ENCODE measurements at places on chromosomes 1 and 21.

DNA sequence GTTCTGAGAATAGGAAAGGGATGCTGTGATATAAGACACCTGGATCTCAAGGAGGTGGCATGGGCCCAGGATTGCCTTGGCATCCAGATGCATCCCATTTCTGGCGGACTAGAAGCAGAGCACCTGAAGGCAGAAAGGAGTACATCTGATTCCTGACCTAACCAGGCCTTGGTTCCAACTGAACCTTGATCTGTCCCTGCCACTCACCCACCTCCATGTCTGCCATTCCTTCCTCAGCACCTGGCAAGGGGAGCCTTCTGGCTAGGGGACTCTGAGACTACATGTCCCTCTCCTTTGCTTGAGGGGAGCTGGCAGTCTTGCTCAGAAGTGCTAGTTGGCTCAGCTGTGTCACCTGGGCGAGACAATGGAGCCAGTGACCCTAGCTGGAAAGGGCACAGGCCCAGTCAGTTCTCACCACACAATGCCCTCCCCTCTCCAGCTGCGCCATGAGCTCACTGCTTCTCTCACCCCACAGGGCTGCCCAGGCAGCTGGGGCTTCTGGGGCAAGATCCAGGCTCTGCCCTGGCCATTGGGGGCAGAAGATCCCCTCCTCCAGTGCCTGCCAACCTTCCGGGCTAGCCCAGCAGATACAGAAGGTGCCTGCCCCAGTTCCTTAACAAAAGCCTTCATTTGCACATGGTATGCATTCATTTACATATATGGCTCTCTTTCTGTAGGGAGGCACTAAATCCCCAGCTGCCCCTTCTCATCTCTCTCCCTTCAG is 2.9 kb downstream of the IGSF8 start:
- DNase-seq: no peak

- no peak for DNase-seq
Observed at GRCh38 chr1:210556475-210556874, 227.8 kb downstream of the HHAT start.

DNA sequence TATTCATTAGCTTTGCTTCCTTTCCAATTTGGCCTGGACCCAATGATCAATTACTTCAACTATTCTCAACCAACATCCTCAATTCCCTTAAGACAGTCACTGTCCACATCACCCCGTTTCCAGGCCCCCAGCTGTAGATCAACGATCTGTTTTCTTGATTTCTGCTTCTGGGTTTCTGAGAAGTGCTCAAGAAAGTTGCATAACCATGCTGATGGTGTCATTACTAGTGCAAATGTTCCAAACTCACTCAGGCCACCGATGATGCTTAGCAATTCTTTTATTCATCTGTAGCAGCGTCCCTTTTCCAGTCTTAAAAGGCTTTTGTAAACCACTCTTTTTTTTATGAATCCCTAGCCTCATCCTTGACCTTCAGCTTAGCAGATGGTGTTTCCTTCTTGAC is 155.8 kb upstream of the PTGFR start:
- no peak for DNase-seq

DNA sequence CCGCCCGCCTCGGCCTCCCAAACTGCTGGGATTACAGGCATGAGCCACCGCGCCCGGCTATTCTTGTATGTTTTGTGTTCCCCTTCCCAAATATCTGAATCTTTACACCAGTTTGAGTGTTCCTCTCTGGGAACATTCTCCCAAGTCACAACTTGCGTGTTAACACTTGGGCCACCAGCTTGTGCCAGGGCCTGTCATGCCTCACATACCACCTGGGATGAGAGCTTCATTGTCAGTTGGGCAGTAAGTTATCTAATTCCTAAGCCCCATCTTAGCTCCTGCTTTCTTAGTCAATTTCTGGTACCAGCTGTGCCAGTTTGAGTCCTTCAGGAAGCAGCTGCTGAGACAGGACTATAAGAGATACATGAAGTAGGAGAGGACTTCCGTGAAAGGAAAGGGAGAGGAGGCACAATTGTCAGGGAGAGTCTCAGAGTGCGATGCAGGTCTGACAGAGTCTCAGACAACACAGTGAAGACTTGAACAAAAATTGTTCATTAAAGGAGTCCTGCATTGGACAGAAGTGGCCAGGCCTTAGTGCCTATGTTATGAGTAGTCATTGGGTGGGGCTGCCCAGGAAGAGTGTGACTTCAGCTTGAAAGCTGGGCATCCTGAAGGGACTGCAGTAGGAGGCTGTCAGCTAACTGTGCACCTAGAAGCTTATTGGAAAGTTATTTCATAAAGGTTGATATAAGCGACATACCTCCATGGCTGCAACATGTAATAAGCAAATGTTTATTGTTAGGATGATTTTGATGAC is 17.3 kb downstream of the ZFYVE9 start:
- no peak for DNase-seq

- DNase-seq: no peak
Observed at GRCh38 chr1:78047631-78048030, 1.9 kb downstream of the GIPC2 start.

GRCh38 chr1:40014812-40015594 is 25.5 kb upstream of the CAP1 start:
- no peak for DNase-seq

GRCh38 chr1:153978274-153978909 is 918 bp upstream of the JTB start:
- DNase-seq: no peak

GRCh38 chr21:15034126-15034853 is 30.5 kb downstream of the NRIP1 start:
- DNase-seq: no peak

DNA sequence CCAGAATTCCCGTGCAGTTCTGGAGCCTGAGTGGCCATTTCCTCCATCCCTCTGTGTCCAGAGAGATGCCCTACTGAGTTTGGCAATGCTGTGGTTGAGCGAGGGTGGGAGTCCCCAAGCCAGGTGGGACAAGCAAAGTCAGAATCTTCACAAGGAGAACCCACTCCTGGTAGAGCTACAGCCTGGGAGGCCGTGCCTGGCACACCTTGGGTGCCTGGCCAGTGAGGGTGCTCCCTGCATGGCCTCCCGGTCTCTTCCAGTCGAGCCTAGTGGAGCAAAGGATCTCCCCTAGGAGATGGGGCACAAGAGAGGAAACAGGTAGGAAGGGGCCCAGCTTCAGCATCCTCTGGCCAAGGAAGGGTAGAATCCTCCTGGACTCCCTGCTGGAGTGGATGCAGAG is 57.9 kb downstream of the H3-3A start:
- DNase-seq: no peak

DNA sequence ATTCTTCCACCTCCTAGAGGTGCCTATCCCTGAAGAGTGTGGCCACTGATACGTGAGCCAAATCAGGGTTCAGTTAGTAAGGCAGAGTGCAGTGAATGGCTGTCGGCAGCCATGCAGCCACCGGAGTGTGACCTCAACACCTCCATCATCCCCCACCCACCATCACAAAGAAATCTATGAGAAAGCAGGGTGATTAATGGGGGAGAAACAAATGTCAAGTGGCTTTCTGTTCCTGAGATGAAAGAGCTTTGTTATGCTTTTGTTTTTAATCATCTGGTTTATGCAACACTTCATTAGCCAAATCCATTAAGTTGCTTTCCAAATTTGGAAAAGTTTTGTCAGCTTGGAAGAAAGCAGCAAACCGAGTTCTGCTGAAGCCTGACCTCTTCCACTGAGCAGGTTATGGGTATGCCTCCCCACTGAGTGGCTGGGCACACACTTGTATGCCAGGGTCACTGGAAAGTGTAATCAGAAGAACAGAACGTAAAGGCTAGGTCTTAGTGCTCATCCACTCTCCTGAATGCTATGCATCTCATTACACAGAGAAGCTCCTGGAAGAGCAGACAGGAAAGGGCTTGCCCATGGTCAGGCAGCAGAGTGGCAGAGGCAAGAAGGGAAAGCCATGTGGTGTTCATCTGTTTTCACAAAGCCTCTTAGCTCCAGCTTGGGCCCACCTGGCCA is 57.1 kb upstream of the ATP1B1 start:
- DNase-seq: peak; percentile 52

DNA sequence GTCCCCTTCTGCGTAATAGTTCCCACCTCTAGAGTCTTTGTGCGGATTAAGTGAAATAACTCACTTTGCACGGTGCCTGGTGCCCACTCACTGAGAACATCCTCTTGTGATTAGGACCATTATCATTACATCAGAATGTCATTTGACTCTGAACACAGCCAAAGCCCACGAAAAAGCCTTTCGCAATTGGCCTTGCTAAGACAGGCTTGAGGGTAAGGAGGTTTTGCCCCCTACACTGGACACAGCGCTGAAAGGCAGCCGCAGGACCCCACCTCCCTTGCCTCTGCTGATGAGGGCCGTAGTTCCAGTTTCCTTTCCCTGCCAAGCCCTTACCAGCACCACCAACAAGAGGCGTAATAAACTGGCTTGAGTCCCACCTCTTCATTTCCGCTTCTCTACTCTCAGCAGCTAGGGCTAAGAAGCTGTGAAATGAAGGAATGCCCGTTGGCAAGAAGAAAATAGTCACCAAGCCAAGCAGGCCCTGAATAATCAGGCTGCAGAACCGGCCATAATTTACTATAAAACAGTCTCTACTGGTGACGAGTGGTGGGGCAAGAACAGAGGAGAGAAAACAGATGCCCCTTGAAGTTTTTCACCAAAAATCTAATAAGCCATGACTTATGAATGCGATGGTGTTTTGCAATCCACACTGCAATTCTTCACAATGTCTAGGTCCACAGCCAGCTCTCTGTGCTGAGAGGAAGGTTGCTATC is 53.1 kb downstream of the SH3GLB1 start:
- DNase-seq: peak; percentile 70

DNA sequence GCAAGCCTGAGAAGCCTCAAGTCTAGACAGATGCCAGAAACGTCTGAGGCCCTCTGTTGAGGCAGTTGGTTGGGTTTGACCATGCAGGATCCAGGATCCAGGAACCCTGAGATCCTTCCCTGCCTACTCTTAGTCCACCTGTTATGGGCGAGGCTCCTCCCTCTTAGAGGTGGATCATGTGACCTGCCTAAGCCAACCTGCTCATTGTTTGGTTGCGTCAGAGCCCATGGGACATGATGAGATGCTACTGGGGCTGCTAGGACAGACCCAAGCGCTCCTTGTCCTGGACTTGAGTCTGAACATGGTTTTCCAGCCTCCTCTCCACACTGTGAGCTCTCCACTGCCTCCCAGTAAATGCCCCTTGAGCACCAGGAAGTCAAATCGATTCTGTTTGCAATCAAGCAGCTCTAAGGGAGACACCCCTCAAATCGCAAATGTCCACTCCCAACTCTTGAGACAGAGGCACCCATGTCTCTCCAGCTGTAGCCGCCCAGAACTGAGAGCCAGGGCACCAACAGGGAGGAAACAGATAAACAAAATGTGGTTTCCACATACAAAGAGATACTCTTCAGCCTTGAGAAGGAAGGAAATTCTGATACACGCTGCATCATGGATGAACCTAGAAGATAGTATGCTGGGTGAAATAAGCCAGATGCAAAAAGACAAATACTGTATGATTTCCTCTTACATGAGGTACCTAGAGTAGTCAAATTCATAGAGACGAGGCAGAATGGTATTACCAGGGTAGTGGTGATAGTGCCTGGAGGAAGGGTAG is 31.7 kb upstream of the WNT4 start:
- DNase-seq: no peak

- peak; percentile 96 for DNase-seq
Observed at GRCh38 chr1:221097479-221098281, 218.4 kb downstream of the HLX start.

DNA sequence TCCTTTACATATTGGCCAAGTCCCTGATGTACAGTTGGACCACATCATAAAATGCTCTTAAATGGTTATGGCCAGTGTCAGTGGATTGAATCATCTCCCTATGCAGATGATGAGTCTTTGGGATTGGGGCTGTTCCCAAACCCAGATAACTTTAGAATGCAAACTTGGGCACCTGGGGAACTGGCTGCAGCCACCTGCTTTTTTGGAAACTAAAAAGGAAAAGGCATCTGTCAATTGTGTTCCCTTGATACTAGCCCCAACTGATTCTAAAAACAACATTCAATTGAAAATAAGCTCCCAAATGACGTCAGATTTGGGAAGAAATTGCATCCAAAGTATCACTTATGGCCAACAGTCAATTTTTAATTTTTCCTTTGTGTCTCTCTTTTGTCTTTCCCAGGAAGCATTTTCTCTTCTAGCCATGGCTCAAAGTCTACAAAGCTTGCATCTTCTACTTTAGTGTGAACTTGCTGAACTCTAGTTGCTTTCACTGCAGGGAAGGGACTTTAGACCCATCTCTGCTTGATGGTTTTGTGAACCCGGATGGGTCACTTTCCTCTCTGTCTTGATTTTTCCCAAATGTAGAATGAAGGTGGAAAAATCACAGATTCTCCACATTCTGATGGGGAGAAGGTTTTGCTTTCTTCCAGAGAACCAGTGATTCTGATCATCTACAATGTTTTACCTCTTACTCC is 402.3 kb upstream of the USP24 start:
- DNase-seq: no peak

DNA sequence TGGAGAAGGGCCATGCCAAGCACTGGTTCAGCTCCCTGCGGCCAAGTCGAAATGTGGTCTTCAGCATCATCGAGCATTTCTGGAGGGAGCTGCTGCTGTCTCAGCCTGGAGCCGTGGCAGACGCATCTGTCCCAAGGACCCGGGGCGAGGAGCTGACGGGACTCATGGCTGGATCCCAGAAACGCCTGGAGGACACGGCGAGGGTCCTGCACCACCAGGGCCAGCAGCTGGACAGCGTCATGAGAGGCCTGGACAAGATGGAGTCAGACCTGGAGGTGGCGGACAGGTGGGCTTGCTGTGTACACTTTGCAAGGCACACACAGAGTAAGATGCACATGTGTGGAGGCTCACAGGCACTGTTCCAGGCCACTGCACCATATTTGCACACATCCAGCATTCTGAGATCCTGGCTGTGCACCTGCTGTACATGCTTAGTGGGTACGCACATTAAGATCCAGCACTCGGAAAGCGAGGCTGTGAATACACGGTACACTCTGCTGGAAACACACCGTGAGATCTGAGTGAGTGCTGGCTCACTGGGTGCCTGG is 12.8 kb downstream of the SNAP47 start:
- DNase-seq: no peak

- no peak for DNase-seq
Observed at GRCh38 chr1:238465449-238465848, 574.7 kb upstream of the ZP4 start.

DNA sequence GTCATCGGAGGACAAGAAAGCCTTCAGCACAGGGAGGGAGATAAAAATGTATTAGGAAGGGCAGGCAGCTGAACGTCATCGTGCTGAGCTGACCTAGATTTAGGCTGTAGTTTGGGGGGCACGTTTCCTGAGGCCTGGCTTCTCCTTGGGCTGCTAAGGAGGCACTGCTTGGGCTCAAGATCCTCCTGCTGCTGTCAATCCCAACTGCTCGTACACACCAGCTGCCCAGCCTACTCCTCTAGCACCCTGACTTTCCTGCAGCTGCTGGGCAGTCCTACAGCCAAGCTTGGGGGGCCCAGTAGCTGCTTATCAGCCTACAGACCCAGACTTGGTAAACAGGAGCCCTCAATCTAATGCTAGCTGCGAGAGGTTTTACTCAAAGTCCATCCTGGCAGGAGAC is 6.2 kb downstream of the TMEM35B start:
- DNase-seq: no peak
